MV-4-11 (cell line): ENCODE measurements at places on chromosomes 11 and 22.

GRCh38 chr22:29269230-29269604 lies 1.1 kb downstream of the EWSR1 start:
- DNase-seq: no peak

GRCh38 chr22:19187716-19188563 lies 9.4 kb upstream of the SLC25A1 start:
- DNase-seq: no peak

- no peak for DNase-seq
These were observed 6.1 kb upstream of the WNT11 start for GRCh38 chr11:76212086-76213035.

DNA sequence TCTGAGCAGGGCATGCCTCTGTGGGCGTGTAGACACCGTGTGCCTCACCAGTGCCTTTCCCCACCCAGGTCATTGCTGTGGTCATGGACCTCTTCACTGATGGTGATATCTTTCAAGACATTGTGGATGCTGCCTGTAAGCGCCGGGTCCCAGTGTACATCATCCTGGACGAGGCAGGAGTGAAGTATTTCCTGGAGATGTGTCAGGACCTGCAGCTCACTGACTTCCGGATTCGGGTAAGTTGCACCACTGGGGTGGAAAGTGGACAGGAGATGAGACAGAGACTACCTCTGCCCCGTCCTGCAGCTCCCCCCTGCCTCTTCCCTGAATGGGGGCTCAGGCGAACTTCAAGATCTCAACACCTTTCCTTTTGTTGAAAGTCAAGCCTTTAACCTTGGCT lies 24.3 kb downstream of the FAM83F start:
- DNase-seq: no peak

DNA sequence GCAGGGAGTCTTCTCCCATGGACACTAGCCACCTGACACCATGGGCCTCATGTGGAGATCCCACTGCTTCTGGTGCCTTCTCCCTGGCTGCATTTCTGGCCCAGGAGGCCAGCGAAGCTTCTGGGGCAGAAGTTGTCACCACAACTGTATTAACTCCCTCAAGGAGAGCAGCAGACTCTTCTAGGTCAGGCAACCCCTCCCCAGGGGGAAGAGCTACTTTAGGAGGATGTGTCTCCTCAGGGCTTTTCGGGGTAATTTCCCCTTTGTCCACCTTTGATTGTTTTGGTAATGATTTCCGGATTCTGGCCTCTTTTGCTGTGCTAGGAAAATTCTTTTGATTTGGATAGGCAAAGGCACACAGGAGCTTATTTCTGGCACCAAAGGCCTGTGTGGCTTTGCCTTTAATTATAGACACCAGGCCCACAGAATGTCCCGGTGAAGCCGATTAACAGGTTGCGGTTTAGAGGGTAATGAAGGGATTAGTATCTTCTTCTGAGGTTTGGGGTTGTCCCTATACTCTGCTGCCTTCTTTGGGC lies 8.9 kb upstream of the UCP2 start:
- DNase-seq: no peak

- DNase-seq: peak; percentile 52
These were observed 8.8 kb upstream of the PLA2G3 start for GRCh38 chr22:31148953-31149627.
